Kidney (tissue), 22 donors: ENCODE measurements at places on chromosomes 3 and 15. TPM values are rescaled to one million over a fixed set of nuclear protein-coding genes. Genes with fewer than 3 reads are reported as not detected.

The CHST2 gene
- 4.4 TPM for polyA plus RNA-seq

GRCh38 chr15:90234096-90234988, at the start of gene GDPGP1:
Gene GDPGP1 (plus strand): TSS chr15:90234209. CDS start chr15:90240909, 6,700 bp downstream.
- no peak for DNase-seq

- no peak for DNase-seq
Observed at GRCh38 chr3:179603321-179603720, 1.1 kb downstream of the MRPL47 start.

- no peak for DNase-seq
Observed at GRCh38 chr3:25592510-25592968, 72.2 kb downstream of the TOP2B start.

GRCh38 chr3:168071591-168072322, 24.0 kb downstream of the GOLIM4 start:
- peak; percentile 93 for DNase-seq

- no peak for DNase-seq
Observed at GRCh38 chr3:55161231-55161630, 233.4 kb upstream of the LRTM1 start.

GRCh38 chr3:190084983-190085382, 35.7 kb downstream of the P3H2 start:
- no peak for DNase-seq

GRCh38 chr3:112848196-112848595, 1.5 kb upstream of the CD200R1L start:
- no peak for DNase-seq

DNA sequence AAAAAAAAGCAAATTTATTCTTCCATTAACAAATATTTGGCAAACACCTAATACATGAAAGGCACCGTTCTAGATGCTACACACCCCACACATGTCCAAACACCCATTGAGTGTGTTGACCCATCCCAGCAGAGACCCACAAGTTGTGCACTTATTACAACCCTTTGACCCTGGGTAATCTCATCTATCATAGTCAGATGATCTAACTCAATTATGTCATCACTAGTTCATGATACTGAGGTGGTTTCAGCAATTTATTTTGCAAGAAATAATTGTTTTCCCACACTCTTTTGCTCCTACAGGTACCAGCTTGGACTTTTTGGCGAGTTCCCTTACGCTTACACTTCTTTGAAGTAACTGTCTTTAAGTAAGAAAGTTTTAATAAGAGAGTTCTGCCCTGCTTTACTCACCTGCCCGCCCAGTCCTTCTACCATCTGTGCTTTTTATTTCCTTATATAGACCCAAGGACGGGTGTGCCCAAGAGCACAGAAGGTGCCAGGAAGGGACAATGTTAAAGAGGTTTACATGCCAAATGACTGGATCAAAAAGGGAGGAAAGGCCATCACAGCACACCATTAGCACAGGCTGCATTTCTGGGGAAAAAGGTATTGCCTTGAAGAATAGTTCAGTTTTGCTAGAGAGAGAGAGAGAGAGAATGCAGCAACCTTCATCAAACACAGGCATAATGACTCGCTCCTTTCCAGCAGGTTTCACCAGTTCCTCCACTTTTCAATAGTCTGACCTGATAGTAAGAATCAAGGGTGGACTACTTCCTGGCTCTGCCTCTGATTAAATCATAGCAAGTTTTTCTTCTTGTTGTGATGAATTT, 54.5 kb upstream of the ATP11B start:
- DNase-seq = peak; percentile 54

The CCDC80 gene
- polyA plus RNA-seq = 12.0 TPM

- DNase-seq = no peak
Observed at GRCh38 chr3:59559721-59560435, 510.1 kb upstream of the CFAP20DC start.
